Bone marrow (tissue), 2 donors: ENCODE measurements at places on chromosomes 12 and 14.

- no peak for DNase-seq
These were observed 8.1 kb upstream of the SLC15A5 start for GRCh38 chr12:16285586-16285985.

GRCh38 chr14:40417777-40418401 is 985.7 kb upstream of the FBXO33 start:
- DNase-seq: no peak

GRCh38 chr12:6943389-6943721 is 261 bp upstream of the RNU7-1 start:
- DNase-seq: peak; percentile 27

GRCh38 chr14:50003213-50004021 is 110.5 kb downstream of the ARF6 start:
- peak; percentile 49 for DNase-seq

- no peak for DNase-seq
These were observed 176.7 kb downstream of the CRADD start for GRCh38 chr12:93853698-93854478.

- no peak for DNase-seq
These were observed 30.1 kb downstream of the GPR135 start for GRCh38 chr14:59435101-59435500.

DNA sequence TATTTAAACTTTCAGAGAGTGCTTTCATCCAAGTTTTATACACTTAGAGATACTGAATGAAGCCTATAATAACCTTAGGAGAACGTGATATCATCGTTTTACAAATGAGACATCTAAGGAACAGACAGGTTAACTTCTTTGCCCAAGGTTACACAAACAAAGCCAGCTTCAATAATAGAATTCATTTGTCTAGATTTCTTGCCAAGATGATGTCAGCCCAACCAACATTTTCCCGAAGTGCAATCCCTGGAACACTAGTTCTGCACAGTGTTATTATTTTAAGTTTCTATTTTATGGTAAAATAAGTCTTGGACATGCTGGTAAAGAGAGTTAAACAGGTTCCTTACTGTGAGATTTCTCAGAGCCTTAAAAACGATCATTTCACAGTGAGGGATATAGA is 174.6 kb downstream of the SLC25A21 start:
- DNase-seq: no peak

GRCh38 chr12:5773550-5773949 is 171.5 kb downstream of the ANO2 start:
- no peak for DNase-seq

- no peak for DNase-seq
These were observed 10.0 kb upstream of the KRT82 start for GRCh38 chr12:52415870-52416750.

- peak; percentile 85 for DNase-seq
These were observed 32.9 kb upstream of the MDM1 start for GRCh38 chr12:68364893-68365725.
